AG10803 (cell line): ENCODE measurements at places on chromosomes 12 and 14.
A peak's percentile ranks its signal among the peaks of the same experiment; 100 is the strongest.

GRCh38 chr12:65740873-65741600, 83.2 kb upstream of the HMGA2 start:
- peak; percentile 71 for DNase-seq

- no peak for DNase-seq
Observed at GRCh38 chr14:61416591-61416990, 95.2 kb downstream of the PRKCH start.

- no peak for DNase-seq
Observed at GRCh38 chr14:39023939-39024871, 78.8 kb downstream of the SEC23A start.

DNA sequence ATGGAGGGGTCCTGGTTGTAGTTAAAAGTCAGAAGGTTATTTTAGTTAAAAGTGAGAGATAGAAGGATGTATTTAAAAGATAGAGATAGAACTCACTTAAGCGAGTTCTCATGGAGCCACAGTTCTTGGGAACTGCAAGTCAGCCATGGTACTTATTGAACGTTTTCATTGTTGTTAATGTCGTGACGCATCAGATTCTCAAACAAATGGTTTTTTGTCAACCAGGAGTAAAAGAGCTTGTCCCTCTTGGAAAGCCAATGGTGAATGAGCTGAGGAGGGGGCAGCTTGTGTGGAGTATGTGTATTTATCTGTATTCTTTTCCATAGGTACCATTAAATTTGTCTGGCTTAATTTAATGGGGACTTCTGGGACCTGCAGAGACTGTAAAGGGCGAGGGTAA, 68.6 kb downstream of the FIGNL2 start:
- DNase-seq = no peak

DNA sequence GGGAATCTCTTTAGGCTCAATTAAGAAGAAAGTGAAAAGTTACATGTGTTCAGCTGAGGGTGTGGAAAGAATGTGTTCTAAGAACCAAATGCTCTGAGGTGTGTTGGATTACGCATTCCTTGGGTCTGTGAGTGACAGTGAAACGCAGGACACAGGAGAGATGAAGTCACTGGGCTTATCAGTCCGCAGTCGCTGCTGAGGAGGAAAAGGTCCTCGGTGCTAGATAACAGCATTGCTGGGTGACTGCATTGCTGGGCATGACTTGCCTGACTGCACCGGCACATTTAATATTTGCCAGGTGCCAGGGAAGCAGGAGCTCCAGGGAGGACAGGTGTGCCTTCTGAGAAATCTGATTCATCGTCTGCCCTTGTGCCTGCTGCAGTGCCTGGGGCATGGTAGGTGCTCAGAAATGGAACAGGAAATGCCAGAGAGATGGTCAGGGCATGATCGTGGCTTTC, 64.4 kb upstream of the FZD10 start:
- no peak for DNase-seq

- DNase-seq = no peak
Observed at GRCh38 chr12:120060196-120060595, 56.4 kb downstream of the RAB35 start.

DNA sequence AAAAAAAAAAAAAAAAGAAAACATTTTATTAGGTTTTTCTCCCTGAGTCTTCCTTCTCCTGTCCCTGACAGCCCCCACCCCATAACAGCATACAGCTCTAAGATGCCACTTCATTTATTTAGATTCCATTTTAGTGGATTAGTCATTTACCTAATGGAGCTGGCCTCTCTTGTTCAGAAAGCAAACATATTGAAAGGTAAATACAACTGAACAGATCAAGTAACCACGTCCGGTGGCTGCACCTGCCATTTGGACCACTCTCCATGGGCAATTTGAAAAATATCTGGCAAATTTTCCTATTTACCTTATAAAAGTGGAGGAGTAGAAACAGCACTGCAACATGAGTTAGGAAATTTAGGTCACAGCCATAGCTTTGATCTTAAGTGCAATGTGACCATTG, 254.6 kb downstream of the C12orf42 start:
- DNase-seq = no peak

DNA sequence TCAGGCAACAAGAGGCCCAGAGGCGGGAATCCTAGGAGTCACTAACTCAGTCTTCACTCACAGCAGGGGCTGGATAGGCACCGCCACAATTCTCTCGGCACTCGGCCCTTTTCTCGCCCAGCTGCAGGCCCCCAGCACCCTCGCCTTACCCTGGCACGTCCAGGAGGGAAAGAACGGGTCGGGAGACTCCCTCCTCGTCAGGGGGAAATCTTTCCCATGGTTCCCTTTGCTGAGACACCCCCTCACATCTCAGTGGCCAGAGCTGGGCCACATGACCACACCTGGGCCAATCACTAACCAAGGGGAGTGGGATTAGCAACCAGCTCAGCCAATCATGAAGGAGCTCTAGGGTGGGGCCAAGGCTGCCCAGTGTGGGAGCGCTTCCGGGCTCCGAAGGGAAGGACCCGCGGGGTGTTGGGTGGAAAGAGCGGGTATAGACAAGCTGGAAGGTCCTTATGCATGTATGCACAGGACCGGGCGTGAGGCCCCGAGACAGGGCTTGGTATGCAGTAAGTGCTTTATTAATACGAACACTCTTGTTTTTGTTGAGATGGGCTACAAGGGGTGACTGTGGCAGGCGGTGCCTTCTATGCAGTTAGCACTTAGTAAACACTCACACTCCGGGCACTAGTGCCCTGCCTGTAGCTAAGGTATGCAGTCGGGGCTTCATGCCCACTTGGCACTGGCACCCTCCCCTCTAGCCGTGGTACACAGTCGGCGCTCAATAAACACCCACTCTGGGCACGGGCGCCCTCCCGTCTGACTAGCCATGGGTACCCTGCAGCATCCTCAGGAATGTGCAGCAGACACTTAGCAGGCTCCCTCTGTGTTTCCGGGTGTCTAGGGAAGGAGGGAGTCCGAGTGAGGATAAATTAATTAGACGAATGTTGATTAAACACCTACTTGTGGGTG, 40.3 kb downstream of the ADGRD1 start:
- DNase-seq = no peak

DNA sequence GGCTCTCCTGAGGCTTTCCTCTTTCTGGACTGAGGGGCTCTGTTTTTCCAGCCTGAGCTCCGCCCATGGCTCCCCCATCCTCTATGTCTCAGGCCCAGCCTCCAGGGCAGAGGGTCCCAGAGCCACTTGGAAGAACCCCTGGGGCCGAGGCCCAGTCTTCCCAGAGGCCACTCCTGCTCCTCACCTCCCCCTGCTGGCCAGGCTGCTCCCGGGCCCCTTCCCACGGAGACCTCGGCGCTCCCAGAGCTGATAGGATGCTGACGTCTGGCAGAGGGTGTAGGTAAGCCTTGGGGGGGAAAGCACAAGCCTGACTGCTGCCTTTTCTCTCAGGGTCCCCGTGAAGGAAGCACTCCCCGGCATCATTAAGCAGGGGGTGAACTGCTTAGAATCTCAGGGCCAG, 51.4 kb downstream of the ERH start:
- no peak for DNase-seq

DNA sequence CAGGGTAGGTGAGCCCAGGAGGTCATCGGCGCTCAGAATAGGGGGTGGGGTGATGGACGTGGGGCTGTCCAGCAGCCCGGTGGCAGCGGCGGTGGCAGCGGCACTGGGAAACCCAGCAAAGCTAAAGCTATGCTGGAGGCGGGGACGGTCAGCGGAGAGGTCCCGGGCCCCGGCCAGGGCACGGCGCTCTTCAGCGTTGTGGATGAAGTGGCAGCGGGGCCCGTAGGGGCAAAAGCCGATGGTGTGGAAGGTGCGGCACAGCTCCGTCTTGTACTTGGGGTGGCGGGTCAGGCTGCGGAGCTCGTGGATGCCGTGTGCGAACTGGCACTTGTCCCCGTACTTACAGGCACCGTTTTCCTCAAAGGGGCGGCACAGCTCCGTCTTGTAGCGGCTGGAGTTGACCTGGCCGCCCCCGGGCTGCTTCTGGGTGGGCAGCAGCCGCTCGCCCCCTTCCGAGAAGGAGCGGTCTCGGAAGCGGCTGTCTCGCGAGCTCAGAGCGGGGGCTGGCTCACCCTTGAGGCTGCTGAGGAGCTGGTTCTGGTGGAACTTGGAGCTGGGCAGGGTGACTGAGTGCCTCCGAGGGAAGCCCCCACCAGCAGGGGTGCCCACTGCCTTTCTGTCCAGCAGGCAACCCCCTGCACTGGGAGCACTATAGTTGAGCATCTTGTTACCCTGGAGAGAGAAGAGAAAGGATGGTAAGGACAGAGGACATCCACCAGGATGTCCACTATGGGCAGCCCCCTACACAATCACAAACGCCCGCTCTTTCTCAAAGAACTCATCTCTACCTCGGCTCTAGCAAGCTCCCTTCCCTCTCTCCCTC, 2.8 kb downstream of the ZFP36L1 start:
- peak; percentile 53 for DNase-seq

- DNase-seq = peak; percentile 6
Observed at GRCh38 chr14:88706425-88706824, 86.3 kb downstream of the EML5 start.

- DNase-seq = no peak
Observed at GRCh38 chr12:47817272-47818006, 2.3 kb downstream of the HDAC7 start.

- DNase-seq = no peak
Observed at GRCh38 chr12:10952645-10953044, 13.6 kb upstream of the TAS2R14 start.

GRCh38 chr14:55450539-55450938, 10.1 kb upstream of the TBPL2 start:
- no peak for DNase-seq

DNA sequence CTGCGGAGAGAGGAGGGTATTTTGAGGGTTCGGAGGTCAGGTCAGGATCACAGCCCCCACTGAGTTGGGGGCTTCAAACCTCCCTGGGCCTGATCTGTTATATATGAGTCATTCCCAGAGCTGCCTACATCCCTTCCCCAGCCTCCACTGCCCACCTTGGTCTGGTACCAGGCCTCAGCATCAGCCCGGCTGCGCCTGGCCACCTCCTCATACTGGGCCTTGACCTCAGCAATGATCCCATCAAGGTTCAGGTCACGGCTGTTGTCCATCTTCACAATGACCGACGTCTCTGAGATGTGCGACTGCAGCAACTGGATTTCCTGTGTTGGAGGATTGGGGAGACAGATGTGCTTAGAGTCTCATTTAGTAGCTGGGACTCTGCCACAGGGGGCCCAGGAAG, 4.2 kb downstream of the KRT84 start:
- DNase-seq = no peak

GRCh38 chr12:57241402-57242310, 9.3 kb downstream of the STAC3 start:
- no peak for DNase-seq

DNA sequence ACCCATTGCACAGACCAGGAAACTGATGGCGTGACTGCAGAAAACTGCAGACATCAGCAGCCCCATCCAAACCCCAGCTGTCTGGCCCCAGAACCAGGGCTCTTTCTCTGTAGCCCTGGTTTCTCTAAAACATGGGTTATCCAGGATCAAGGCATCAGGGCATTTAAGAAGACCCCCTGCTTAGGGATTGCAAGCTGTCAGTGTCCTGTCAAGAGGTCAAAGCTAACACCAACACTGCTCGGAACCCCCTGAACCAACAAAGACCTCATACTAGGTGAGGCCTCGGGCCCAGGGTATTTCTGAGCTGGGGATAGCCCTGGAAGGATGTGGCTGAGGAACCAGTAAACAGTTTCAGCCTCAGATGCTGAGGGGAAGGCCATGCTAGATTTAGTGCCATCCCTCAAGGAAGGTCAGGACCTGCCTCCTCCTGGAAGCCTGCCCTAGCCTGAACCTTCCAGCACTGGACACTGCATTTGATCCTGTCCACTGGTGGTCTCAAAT, 39.2 kb downstream of the BCL11B start:
- no peak for DNase-seq

DNA sequence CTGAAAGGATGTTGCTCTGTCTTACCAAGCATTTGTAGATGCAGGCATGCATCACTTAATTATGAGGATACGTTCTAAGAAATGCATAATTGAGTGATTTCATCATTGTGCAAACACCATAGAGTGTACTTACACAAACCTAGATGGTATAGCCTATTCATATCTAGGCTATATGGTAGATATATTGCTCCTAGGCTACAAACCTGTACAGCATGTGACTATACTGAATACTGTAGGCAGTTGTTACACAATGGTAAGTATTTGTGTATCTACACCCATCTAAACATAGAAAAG, 75.9 kb downstream of the IFT81 start:
- DNase-seq = no peak

DNA sequence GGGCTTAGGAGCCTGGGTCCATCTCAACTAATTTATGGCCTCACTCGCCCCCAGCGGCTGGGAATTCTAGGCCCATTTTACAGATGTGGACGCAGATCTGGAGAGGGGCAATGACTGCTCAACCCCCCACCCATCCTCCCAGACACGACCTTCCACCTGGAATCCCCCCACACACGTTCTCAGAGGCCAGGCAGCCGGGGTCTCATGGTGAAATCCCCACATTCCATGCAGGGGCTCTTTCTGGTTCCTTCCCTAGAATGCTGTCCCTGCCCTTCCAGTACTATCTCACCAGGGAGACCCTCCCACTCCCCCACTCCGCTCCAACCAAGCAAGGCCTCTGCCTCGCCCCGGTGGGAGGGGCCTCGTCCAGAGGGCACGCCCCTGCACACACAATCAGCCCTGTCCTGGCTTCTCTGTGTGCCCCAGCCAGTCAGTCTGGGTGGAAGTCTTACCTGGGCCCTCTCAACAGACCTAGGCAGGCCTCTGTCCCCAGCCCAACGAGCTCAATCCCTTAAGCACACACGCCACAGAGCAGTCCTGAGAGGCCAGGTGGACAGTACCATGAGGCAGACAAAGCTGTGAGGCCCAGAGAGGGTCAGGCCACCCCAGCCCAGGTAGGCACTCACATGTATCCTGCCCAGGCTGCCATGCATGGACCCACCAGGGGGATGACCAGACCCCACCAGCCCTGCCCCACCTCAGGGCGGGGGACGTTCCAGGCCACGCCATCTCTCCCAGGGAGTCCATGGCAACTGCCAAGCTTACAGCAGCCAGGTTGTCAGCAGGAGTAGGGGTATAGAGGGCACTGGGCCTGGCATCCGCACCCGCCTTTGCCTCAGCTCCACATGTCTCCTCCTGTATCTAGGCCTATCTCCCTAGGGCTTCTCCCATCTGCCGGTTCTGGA, 1.3 kb upstream of the ANKRD9 start:
- no peak for DNase-seq

DNA sequence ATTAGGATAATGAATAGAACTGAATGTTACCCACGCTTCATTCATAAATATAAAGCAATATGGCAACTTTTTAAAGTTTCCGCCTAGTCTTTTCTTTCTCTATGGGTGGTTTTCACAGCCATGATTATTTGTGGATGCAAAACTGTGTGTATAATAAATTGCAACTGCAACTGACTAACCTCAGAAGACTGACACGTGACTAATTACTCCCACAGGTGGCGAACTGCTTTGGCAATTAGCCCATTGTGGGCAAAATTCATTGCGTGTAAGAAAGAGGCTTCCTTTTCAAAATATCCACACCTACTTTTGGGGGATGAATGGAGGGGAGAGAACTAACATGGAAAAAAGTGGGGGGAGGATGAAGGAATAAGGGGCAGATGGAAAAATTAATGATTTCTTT, 79.0 kb downstream of the SLC25A21 start:
- no peak for DNase-seq
